ENCODE measurements at places on chromosomes 1 and 21.

DNA sequence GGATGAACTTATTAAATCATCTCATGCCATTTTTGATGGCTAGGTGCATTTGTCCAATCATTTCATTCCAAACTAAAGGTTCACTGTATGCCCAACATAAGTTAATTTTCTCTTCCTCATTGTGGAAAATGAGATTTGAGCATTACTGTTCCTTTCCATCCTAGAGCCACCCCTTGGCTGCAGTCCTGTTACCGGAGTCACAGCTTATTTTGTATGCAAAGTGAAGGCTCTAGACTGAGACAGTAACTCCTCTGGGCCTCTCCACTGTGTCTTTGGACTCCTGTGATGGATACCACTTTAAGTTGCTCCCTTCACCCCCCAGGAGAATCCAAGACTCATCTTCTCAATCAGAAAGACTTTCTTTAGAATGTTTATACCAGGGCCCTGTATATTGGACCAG is 59.7 kb downstream of the FGGY start:
- no peak for DNase-seq

DNA sequence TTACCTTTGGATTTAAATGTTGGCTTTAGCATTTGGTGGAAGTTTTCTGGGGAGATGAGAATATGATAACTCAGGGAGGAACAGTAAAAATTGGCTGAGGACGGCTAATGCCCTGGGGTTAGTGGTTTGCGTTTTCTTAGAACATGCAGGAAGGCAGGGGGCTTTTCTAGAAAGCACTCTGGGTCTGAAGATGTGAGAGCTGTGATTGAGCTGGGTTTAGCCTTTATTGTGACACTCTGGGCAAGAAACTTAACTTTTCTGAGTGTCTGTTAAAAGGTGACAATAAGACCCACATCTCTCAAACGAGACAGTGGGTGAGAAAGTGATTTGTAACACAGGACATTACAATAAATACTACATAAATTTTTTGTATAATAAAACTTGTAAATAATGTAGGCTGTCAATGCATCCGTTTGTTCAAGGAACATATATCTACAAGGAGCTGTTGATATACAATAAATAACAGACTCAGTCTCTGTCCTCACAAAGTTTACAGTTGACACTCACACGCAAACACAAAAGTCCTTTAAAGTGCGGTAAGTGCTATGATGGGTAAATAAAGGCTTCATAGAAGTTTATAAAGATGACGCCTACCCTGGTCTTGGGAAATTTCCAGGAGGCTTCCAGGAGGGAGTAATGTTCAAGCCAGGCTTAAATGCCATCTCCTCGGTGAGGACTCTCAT is 49.5 kb upstream of the MRPS6 start:
- no peak for DNase-seq

- no peak for DNase-seq
Measured at GRCh38 chr1:89760496-89760895, 60.3 kb upstream of the LRRC8D start.

DNA sequence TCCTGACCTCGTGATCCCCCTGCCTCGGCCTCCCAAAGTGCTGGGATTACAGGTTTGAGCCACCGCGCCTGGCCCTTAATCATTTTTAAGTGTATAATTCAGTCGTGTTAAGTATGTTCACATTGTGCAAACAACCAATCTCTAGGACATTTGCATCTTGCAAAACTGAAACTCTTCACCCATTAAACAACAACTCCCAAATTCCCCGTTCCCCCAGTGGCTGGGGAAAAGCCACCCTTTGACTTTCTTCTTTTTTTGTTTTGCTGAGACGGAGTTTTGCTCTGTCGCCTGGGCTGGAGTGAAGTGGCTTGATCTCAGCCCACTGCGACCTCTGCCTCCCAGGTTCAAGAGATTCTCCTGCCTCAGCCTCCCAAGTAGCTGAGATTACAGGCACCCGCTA is 6.5 kb upstream of the THEMIS2 start:
- no peak for DNase-seq

DNA sequence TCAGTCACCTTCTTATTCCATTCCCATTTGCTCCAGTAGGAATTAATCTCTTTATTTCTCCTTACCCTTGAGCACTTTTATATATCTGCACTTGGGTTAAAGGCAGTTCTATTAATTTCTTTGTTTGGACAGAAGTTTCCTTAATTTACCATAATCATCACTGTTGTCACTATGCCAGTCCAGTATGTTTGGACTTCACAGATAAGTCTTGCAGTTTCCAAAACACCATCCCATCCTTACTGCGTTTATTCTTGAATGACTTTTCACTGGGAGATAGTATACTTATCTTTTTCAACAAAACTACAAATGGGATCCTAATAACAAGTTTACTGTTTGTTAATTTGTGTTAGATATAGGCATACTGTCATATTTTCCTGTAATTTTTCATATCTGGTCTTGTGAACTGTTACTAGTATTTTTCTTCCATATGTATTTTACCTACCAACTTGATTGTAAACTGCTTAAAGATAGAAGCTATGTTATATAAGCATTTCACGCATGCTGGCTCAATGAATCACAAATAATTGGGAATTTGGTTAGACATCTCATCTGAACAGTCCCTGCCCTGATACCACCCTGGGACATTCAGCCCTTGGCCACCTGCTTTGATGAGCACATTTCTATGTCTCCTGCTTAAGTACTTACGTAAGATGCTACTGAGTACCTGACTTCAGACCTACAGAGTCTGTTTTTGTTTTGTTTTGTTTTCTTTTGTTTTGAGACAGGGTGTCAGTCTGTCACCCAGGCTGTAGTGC is 78.2 kb downstream of the OLFML2B start:
- DNase-seq: no peak

DNA sequence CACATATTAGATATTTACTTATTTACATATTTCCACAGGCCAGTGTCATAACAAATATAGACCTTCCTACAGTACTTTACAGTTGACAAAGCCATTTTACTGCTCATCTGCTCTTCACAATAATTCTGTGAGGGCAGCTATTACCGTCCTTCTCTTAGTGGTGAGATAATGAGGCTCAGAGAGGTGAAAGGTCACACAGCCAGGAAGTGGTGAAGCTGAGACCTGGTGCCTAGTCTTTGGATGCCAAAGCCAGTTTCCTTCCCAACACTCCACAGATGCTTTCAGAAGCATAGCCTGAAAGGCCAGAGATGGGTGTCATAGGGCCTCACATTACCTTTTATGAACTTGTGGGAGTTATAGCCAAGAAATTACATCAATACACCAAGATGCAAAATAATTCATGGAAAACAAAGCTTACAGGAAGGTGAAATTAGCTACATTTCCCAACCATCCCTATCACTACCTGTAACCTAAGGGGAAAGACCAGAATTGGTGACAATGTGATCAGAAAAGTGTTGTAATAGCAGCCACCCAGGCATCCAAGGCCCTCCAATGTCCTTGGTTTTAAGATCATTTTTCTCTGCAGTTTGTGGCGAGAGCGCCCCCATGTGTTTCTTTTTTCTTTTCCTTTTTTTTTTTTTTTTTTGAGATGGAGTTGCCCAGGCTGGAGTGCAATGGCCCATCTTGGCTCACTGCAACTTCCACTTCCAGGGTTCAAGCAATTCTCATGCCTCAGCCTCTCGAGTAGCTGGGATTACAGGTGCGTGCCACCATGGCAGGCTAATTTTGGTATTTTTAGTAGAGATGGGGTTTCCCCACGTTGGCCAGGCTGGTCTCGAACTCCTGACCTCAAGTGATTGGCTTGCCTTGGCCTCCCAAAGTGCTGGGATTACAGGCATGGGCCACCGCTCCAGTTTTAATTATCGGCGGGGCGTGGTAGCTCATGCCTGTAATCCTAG is 26.5 kb upstream of the RPL11 start:
- DNase-seq: no peak

DNA sequence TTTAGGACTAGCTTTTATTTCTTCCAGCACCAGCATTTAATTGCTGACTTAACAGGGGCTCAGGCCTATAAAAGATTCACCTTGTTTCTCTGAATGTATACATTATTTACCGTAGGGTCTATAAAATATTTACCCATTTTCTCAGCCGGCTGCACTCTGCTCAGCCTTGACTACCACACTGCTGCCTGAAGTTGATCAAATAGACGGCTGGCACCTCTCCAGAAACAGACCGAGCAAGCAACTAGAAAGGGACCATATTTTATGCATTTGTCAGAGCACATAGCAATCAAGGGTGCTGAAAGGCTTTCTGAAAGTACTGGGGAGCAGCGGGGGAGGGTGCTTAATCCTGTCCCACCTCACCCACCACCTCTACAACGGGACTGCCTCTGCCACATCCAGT is 64.7 kb upstream of the FGGY start:
- DNase-seq: no peak

DNA sequence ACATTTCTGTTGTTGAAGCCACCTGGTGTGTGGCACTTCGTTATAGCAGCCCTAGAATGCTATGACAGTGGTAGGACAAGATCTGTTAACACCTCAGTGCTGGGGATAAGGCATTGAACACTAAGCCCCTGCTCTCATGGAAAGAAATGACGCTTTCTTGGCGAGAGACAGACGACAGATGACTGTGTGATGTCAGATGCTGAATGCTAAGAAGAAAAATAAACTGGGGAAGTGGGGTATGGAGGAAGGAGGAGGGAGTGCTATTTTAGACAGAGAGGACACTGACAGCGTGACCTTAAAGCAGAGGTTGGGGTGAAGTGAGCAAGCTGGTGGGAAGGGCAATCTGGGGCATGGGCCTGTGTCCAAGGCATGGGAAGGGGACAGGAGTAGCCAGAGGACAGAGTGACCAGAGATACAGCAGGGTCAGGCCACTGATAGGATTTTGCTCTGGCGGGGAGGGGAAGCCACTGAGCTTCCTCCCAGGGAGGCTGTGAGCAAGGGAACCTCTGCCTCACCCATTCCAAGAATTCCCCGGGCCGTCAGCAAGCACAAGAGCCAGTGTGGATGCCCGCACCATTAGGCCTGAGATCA is 15.2 kb downstream of the DOP1B start:
- DNase-seq: no peak

- DNase-seq: no peak
Measured at GRCh38 chr1:10114746-10115145, 82.0 kb downstream of the UBE4B start.

GRCh38 chr1:51564124-51564523 is 45.1 kb upstream of the EPS15 start:
- no peak for DNase-seq

- DNase-seq: no peak
Measured at GRCh38 chr1:35442734-35443133, 114.5 kb downstream of the KIAA0319L start.

GRCh38 chr1:96510911-96511310 is 210.7 kb upstream of the PTBP2 start:
- no peak for DNase-seq

- DNase-seq: no peak
Measured at GRCh38 chr1:157994704-157995582, 1.5 kb downstream of the KIRREL1 start.

- no peak for DNase-seq
Measured at GRCh38 chr1:180630408-180631193, 1.2 kb upstream of the XPR1 start.

DNA sequence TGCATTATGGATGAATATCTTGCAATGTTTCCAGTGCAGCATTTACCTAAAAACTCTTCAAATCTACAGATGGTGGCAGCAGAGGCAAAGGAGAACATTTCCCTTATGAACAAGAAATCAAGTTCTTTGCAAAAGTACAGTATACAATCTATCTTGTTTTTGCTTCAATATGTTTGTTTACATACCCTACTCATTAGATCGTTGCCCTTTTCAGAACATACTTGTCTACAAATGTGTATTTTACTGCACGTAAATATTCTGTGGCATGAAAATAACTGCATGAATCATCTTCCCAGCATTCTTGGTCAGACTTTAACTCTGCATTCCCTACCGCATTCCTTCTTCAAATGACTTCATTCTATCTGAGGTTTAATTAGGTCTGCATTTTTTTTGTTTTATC is 212.7 kb downstream of the ZP4 start:
- DNase-seq: no peak

DNA sequence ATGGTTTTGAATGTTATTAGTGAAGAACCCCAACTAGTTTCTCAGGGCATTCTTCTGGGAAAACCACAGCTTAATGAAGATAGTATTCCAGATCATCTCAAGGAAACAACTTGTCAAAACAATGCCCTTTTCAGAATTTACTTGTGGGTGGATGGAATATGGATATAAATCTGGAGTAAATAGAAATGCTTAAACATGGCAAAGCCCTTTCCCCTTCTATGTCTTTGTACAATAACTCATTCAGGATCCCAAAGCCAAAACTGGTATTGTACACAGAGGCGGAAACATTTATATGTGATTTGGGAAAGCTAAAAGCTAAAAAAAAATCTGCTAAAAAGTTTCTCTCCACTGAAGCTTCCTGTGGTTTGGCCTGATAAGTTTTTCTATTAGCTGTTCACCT is 55.5 kb upstream of the RGS5 start:
- no peak for DNase-seq

DNA sequence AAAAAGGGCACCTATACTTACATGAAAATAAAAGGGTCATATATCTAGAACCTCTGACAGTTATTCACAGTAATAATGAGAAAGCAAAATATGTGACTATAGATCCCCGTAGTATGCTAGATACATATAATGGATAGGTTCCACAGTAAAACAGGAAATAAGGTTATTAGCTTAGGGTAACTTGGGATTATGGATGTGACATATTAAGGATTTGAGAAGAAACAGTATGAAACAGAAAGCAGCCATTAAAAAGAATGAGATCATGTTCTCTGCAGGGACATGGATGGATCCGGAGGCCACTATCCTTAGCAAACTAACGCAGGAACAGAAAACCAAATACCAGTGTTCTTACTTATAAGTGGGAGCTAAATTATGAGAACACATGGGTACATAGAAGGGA is 1547.3 kb downstream of the BRINP3 start:
- no peak for DNase-seq

GRCh38 chr1:107689159-107689558 is 275.8 kb downstream of the VAV3 start:
- DNase-seq: no peak

DNA sequence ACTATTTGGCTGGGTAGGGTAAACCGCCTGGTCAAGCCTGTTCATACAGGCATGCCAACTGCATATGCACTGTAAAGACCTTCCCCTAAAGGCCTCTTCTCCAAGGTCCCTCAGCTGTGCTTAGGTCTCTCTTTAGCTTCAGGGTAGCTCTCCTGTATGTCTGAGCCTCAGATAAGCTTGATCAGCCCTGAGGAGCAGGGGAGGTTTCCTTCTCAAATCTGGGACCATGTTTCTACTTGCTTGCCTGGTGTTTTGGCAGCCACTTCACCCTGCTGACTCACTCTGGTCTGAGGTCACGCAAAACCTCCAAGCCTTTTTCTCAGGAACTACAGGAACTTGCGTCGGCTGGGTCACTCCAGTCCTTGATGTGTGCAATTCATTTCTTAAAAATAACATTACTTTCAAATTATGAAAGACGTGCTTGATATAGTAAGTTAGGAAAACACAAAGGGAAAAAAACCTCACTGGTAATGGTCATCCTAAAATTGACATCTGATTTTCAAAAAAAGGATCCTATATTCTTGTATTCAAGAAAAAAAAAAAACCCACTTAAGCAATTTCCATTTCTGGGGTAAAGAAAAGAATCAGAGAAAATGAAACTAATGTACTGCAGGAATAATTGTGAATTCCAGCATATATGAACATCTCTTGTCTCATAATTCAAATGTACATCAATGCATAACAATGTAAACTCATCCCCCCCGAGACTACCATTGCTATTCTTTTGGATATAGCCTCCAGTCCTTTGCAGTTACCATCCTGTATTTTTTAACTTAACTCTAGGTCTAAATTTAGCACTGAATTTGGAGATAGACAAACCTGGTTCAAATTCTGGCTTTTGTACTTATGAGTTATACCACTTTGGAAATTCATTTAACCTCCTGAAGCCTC is 24.8 kb upstream of the RNF19B start:
- no peak for DNase-seq

- no peak for DNase-seq
Measured at GRCh38 chr1:7248549-7249199, 463.4 kb downstream of the CAMTA1 start.

GRCh38 chr1:2276803-2277580 is 48.9 kb downstream of the SKI start:
- DNase-seq: no peak
